Sciatic nerve (tissue), 2 donors: ENCODE measurements at places on chromosomes 7 and 10.

- no peak for DNase-seq
Measured at GRCh38 chr7:28725911-28726310, 232.2 kb downstream of the TRIL start.

GRCh38 chr7:139232904-139233303 lies 1.9 kb downstream of the UBN2 start:
- DNase-seq = no peak

DNA sequence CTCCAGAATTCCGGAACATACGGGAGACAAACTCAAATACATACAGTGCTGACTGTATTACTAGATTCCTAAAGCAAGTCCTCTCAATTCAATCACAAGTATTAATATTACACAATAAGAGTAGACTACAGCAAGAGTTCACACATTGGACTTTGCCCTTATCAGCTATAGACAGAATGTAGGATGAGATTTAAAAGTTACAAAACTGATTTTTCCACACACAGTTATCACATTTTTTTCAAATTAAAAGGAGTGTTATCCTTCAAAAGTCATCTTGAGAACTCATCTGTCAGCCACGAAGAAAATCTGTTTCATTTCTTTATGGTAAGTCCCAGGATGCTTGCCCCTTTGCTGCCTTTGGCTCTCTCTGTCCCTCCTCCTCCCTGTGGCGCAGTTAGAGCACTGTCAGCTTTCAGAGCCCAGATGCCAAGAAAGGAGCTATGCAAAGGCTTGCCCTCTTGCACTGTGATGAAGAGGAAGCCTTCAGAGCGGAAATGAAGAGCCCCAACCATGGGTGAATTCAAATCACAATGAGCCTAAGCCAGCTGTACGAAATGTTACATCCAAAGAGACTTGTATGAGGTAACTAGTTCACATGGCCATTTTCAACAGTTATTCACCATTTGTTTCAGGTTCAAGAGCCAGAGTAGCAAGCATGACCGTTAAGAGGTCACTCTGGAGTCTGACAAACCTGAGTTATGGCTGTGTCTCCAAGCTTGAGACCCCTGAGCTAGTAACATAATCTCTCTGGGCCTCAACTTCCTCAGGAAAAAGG lies 10.7 kb downstream of the NCOA4 start:
- DNase-seq = no peak

- DNase-seq = no peak
Measured at GRCh38 chr7:123719197-123719721, 29.5 kb downstream of the WASL start.

DNA sequence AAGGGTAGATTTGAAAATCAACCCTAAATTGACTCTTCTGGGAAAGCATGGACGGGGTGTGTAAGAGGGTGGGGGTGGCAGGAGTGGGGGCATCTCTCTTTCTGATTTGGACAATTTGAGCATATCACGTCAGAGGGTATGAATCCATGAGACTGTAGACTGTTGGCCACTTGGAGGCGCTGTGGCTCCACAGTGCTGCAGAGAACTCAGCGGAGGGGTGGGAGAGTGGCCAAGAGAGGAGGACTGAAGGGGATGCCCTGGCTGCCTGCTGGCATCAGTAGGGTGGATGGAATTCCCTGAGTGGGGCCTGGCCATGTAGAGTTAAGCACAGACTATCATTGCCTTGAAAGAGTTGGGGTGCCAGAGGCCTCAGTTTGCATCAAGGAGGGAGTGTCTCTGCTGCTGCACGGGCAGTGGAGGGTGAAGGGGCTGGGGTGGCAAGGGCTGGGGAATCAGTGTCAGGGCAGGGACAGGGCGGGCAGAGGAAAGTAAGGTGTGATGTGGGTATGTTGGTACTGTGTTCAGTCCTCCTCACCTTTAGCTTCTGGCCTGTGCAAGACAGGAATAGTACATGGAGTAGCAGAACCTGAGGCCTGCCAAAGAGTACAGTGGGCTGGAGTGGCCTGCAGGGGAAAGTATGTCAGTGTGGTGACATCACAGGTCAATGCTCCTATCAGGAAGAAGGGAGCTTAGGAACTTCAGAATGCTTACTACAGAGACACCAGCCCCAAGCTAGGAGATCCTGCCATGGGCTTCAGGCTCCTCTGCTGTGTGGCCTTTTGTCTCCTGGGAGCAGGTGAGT lies 133.5 kb upstream of the PRSS58 start:
- no peak for DNase-seq

- no peak for DNase-seq
Measured at GRCh38 chr7:40619647-40620046, 484.8 kb downstream of the SUGCT start.
